ENCODE measurements at places on chromosomes 5 and 9. TPM values are rescaled to one million over a fixed set of nuclear protein-coding genes. Genes with fewer than 3 reads are reported as not detected.

Gene EIF4EBP3
- not detected for total RNA-seq

Gene EIF4E1B
- not detected for total RNA-seq

Gene SOHLH1
- not detected for total RNA-seq

Gene BARHL1
- total RNA-seq: not detected

Gene OSMR
- total RNA-seq: 79.2 TPM

Gene PCDHGA2
- total RNA-seq: 13.8 TPM

Gene IL5
- not detected for total RNA-seq

Gene KCNMB1
- total RNA-seq: 30.1 TPM

Gene SPACA9
- total RNA-seq: 2.2 TPM

Gene CCL27
- total RNA-seq: not detected

Gene TTLL11
- 25.7 TPM for total RNA-seq

Measured in thoracic aorta (tissue), 2 donors.